ENCODE measurements at places on chromosomes 5 and 9.

DNA sequence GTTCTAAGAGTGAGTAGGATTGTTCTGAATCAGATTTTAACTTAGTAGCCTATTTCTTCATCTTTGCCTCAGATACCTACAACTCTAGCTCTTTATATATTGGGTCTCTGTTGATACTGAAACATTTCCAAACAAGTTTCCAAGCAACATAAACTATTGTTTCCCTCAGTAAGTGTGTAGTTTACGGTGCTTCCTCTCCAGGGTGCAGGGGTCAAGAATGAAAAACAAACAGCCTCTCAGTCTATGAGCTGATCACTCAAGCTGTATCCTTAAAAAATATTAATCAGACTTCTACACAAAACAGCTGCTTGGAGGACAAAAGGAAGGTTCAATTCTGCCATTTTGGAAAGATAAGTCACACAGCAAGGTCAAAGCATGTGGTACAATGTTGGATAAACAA, 75.0 kb downstream of the ADAMTS12 start:
- DNase-seq, result no peak

- no peak for DNase-seq
Measured at GRCh38 chr9:14400658-14400995, 86.7 kb upstream of the NFIB start.

- no peak for DNase-seq
Measured at GRCh38 chr5:63686938-63687337, 275.3 kb downstream of the HTR1A start.

GRCh38 chr9:75471549-75472114, 383.3 kb downstream of the OSTF1 start:
- no peak for DNase-seq

DNA sequence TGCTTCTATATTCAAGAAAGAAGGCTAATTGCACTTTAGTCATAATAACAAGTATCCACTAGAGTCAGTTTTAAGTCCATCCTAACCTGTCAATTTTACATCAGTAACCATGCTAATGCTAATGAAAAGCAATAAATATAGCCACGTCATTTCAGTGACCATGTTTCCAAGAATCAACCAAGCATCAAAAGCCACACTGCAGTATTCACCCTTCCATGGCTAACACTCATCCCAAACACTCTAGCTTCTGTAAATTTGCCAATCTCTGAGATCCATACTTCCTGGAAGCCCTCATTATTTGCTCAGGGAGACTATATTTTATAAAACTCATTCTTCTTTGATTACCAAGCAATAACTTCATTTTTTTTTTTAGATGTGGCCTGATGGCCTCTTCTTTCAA, 712.0 kb downstream of the CETN3 start:
- DNase-seq, result no peak

DNA sequence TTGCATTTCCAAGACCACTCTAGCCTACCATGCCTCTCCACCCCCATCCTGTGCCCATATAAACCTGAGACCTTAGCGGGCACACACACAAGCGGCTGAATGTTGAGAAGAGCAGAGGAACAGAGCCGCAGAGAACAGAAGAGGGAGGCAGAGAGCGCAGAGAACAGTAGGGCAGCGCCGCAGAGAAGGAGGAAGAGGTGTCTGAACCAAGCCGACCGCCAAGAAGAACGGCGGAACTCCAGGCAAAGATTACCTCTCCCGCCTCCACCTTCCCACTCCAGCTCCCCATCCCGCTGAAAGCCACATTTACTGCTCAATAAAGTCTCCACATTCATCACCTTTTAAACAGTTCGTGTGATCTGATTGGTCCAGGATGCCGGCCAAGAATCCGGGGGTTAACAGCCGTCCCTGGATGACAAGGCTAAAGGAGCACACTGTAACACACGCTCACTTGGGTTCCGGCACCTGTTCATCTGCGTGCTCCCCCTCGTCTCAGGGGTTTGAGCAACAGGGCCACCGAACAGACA, 33.2 kb downstream of the GRIN3A start:
- peak; percentile 38 for DNase-seq

DNA sequence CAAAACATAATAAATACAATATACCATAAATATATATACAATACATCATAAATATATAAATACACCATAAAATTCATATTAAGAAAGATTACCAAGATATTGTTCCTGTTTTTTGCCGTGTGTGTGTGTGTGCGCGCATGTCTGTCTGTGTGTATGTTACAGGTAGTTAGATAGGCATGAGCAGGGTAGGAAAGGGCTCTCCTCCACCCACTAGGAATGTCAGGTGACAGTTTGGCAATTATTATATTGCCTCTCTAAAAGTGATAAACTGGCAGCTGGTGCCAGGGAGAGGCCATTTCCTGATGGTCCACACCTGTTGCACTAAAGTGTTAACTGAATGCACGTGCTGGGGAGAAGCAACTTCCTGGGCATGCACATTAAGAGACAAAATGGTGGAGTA, 232.8 kb downstream of the ADAMTS6 start:
- no peak for DNase-seq

DNA sequence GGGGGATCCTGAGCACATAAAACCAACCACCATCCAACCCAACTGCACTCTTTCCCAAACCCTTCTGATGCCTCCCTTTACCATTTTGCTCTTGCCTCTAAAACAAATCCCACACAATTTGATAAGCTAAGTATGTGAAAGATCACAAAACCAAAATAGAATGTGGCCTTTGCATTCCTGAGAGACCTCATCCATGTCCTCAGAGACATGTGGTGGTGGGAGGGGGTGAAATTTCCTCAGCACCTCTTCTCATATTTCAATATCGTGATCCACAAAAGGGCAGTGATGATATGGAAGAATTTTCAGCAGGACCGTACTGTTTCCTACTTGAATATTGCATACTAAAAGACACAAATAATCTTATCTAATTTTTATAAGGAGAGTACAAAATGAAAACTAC, 423.3 kb downstream of the TLE1 start:
- no peak for DNase-seq

DNA sequence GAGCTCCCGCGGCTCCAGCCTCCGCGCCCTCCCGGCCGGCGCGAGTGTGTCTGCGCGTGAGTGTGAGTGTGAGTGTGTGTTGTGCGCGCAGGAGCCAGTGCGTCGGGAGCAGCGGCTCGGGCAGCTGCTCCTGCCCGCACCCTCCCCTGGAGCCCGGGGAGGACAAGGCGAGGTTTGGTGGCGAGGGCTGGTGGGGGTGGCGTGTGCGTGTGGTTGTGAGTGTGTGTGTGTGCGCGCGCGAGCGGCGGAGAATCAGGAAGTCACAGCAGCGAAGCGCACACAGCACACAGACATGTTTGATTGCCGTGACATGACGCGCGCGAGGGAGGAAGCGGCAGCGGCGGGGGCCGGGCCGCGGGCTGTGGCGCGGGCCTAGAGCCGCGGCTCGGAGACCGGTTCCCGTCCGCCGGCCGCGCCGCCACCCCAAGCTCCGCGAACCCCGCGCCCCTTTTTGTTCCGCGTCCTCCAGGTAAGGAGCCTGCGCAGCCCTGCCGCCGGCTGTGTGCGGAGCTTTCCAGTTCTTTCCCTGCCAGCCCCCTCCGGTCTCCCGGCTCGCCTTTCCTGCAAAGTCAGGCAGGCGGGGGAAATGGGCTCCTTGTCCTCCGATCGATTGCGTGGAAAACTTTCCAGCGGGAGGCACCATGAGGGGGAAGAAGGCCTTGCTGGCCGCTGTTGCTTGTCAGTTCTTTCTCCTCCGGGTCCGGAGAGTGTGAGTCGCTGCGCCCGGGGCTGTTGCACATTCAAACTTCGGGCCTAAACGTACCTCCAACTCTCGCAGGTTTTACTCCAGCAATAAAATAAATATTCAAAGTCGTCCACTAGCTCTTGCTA, 2.4 kb downstream of the SMARCA2 start:
- peak; percentile 70 for DNase-seq

- DNase-seq, result no peak
Measured at GRCh38 chr5:150918613-150919012, 13.8 kb upstream of the ZNF300 start.

DNA sequence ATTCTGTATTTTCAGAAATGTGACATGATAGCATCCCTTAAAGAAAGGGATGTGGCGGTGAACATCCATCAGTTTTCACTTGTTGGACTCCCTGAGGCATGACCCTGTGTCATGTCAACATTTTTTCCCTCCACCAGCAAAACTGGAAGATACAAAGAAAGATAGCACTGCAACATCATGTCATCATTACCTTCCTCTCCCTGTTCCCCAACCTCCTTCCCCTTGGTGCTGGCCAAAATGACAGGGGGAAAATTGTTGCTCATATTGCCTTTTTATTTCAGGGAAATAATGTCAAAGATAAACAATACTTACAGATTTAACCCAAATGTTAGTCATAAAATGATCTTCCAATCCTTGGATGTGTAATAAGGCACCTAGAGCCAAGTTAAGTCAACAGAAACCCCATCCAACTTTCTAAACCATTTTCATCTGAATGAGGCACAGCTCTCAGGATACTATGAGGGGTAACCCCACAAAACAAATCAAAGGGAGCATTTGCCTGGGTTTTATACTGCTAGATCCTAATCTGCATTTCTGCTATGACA, 644.3 kb downstream of the ACTL7B start:
- DNase-seq, result no peak

DNA sequence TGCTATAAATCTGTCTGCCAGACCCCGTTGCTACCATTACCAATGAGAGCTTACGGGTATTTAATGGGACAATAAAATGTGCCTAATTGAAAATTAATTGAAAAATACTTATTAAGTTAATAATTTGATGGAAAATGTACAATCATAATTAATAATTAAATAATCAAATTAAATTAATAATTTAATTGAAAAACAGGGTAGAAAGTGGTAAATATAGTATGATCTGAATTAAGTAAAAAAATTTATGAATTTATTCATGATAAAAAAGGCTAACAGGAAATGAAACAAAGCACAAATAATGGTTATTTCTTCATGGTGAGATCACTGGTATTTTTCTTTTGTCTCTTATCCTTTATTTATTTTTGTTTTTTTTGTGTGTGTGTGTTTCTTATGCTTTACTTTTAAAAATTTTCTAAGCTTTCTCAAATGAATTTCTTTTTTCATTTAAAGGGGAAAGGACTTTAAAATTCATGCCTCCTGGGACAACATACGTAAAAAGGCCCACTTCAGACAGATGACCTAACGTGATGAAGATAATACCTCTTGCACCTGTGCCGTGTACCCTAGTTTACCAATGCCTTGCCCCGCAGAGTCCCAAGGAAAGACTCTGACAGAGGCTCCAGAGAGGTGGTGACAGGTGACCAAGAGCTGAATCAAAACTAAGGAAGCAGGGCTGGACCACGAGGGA, 24.0 kb upstream of the RXRA start:
- no peak for DNase-seq

DNA sequence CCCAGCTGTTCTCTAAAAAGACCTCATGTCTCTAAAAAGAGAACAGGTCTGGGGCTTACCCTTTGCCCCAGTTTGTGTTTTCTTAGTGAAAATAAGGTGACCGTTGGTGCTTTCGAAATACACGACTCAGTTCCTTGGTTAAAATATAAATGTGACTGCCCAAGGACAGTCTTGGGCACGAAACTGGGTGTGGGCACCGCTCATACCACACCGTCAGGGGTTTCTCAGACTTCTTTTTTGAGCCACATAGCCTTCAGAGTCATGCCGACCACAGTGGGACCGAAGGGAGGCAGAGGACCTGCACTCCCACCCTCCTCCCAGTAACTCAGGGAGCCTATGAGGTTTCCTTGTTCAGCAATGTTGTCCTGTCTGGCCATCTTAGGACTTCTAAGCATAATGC, 6.5 kb downstream of the SNX18 start:
- no peak for DNase-seq

GRCh38 chr9:95952471-95952870, 77.0 kb downstream of the ERCC6L2 start:
- DNase-seq, result no peak

- no peak for DNase-seq
Measured at GRCh38 chr9:74958587-74958986, 5.9 kb upstream of the C9orf40 start.

DNA sequence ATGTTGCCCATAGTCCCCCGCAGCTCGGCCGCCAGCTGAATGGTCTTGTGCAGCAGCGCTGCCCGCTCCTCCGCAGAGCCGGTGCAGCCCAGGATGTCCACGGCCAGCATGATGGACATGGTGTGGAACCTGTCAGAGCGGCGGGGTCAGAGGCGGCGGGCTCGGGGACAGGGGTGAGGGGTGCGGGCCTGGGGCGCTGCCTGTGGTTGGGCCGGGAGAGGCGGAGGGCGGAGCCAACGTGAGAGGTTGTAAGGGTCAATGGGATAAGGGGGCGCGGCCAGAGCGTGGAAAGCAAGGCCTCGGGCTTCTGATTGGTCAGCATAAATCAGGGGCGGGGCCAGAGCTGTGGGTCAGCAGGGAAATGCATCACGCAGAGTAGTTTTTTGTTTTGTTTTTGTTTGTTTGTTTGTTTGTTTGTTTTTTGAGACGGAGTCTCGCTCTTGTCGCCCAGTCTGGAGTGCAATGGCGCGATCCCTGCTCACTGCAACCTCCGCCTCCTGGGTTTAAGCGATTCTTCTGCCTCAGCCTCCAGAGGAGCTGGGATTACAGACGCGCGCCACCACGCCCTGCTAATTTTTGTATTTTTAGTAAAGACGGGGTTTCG, 6.8 kb upstream of the TOR2A start:
- DNase-seq, result no peak

GRCh38 chr9:9792144-9792857, 820.5 kb downstream of the PTPRD start:
- DNase-seq, result no peak

DNA sequence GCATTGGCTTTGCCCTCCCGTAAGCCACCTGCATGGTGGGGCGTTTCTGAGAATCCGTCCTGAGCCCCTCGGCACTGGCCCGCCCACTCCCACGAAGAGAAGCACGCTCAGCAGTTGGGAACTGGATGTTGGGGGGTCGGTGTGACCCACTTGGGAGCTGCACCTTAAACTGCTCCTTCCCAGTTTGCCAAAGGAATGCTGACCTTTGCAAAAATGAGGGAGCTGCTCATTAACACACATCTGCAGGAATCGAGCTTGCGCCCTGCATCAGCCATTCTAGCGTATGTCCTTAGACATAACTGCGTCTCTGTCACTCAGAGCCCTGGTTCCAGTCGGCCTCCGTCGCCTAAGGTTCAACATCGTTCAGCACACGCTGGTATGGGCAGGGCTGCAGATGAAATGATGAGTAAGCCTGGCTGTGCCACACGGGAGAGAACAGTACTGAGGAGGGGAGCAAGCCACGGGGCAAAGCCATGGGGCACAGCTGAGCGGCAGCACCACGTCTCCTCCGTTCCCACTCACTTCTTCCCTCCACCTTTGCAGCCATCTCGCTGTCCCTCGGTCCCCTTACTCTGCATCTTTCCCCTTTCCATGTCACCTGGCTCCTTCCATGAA, 28.8 kb upstream of the NCS1 start:
- DNase-seq, result no peak

DNA sequence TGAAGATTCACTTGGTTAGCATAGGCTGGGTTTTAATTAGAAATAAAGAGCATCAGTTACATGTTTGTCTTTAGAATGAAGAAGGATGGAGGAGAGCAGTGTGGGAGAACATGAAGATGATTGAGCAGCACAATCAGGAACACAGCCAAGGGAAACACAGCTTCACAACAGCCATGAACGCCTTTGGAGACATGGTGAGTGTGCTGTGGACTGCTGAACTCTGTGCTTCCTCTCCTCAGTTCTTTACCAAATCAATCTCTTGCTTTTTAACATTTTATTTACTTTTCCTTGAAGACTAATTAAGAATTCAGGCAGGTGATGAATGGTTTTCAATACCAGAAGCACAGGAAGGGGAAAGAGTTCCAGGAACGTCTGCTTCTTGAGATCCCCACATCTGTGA, 38.2 kb upstream of the SPATA31E1 start:
- no peak for DNase-seq
